ENCODE measurements at places on chromosomes 12 and 14. TPM values are rescaled to one million over a fixed set of nuclear protein-coding genes. Genes with fewer than 3 reads are reported as not detected.

The NELL2 gene
- 5.2 TPM for polyA plus RNA-seq

The PLCZ1 gene
- not detected for polyA plus RNA-seq

The SVOP gene
- not detected for polyA plus RNA-seq

The RARG gene
- 3.2 TPM for polyA plus RNA-seq

The SYT1 gene
- 3.6 TPM for polyA plus RNA-seq

The C14orf132 gene
- polyA plus RNA-seq: 4.3 TPM

DNA sequence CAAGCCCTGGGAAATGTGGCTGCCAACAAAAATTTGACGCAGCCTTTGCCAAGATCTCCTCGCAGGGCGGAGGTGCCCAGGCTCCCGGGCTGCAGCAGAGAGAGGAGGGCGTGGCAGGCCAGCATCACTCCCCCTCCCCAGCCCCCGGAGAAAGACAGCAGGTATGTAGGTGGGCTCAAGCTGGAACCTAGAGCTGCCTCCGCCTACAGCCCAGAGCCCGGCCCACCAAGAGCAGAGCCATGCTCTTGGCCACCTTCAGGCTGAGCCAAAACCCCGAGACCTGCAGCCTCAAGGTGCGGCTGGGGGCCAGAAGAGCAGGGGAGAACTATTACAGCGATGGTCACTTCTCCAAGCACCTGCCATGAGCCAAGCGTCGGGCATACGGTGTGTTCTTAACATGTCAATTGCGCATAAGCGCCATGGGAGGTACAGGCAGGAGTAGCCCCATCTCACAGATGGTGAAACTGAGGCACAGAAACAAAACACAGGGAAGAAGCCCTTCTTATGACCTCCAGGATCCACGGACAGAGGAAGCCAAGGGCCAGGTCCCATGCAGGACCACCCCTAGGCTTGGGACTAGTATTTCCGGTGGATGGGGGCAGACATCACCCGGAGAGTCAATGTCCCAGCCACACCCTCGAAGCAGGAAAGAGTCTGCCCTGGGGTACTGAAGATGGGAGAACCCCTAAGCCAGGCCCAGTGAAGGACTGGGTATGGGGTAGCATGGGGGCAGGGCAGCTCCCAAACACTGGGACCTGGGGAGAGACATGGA, 109.0 kb downstream of the NCOR2 start:
- peak overlapping the region; percentile 53 for H3K4me3 ChIP-seq
- no peak for DNase-seq
- no peaks in the 10 kb centered on the region for H3K4me1 ChIP-seq
- peaks cover 6% of the 10 kb centered on the region for H3K36me3 ChIP-seq

- no peak overlapping the region for H3K4me3 ChIP-seq
- H3K36me3 ChIP-seq: peaks cover 4% of the 10 kb centered on the region
- H3K27ac ChIP-seq: no peak overlapping the region
Observed at GRCh38 chr14:103402695-103403094, 17.5 kb downstream of the MARK3 start.

GRCh38 chr14:97328743-97329142, 531.6 kb downstream of the VRK1 start:
- no peaks in the 10 kb centered on the region for H3K4me1 ChIP-seq
- no peak overlapping the region for H3K4me3 ChIP-seq
- H3K36me3 ChIP-seq: no peaks in the 10 kb centered on the region
- H3K27ac ChIP-seq: no peak overlapping the region

GRCh38 chr12:18057051-18057450, 32.9 kb downstream of the RERGL start:
- no peaks in the 10 kb centered on the region for H3K27me3 ChIP-seq
- no peak overlapping the region for H3K4me3 ChIP-seq
- H3K27ac ChIP-seq: no peak overlapping the region
- H3K36me3 ChIP-seq: no peaks in the 10 kb centered on the region
- DNase-seq: no peak
- H3K4me1 ChIP-seq: no peaks in the 10 kb centered on the region

DNA sequence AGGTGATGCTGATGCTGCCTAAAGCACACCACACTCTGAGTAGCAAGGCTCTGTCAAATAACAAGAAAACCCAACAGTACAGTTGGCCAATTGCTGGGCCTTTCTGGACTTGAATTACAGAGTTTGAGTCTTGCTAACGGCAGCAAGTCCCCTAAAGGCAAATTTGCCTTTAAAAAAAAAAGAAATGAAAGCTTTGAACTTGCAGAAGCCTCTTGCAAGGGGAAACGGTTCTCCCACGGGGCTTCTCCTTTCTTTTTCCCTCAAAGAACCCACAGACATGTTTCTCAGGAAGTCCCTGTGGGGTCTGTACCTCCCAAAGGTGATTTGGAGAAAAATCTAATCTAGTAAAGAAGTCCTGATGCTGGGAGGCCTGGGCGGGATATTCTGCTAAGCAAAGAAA, 191.3 kb upstream of the MYL2 start:
- no peaks in the 10 kb centered on the region for H3K36me3 ChIP-seq
- H3K27ac ChIP-seq: no peak overlapping the region
- no peaks in the 10 kb centered on the region for H3K4me1 ChIP-seq
- H3K4me3 ChIP-seq: no peak overlapping the region
- no peak for DNase-seq

GRCh38 chr12:71704920-71705319, 19.0 kb downstream of the TMEM19 start:
- H3K36me3 ChIP-seq: peaks cover 5% of the 10 kb centered on the region
- DNase-seq: no peak
- H3K4me1 ChIP-seq: no peaks in the 10 kb centered on the region
- no peak overlapping the region for H3K4me3 ChIP-seq
- H3K27ac ChIP-seq: no peak overlapping the region

GRCh38 chr12:109058773-109059172, 6.4 kb downstream of the USP30 start:
- H3K36me3 ChIP-seq: peaks cover 64% of the 10 kb centered on the region
- H3K27me3 ChIP-seq: no peaks in the 10 kb centered on the region
- peaks cover 5% of the 10 kb centered on the region for H3K4me1 ChIP-seq
- no peak overlapping the region for H3K27ac ChIP-seq

- H3K27ac ChIP-seq: no peak overlapping the region
- H3K4me3 ChIP-seq: no peak overlapping the region
- no peaks in the 10 kb centered on the region for H3K4me1 ChIP-seq
- no peak for DNase-seq
- H3K36me3 ChIP-seq: no peaks in the 10 kb centered on the region
Observed at GRCh38 chr14:65686761-65687160, 274.2 kb downstream of the FUT8 start.

GRCh38 chr14:59311723-59312122, 123.3 kb downstream of the DAAM1 start:
- H3K4me1 ChIP-seq: no peaks in the 10 kb centered on the region
- H3K27me3 ChIP-seq: no peaks in the 10 kb centered on the region
- H3K27ac ChIP-seq: no peak overlapping the region
- no peaks in the 10 kb centered on the region for H3K36me3 ChIP-seq
- no peak for DNase-seq

DNA sequence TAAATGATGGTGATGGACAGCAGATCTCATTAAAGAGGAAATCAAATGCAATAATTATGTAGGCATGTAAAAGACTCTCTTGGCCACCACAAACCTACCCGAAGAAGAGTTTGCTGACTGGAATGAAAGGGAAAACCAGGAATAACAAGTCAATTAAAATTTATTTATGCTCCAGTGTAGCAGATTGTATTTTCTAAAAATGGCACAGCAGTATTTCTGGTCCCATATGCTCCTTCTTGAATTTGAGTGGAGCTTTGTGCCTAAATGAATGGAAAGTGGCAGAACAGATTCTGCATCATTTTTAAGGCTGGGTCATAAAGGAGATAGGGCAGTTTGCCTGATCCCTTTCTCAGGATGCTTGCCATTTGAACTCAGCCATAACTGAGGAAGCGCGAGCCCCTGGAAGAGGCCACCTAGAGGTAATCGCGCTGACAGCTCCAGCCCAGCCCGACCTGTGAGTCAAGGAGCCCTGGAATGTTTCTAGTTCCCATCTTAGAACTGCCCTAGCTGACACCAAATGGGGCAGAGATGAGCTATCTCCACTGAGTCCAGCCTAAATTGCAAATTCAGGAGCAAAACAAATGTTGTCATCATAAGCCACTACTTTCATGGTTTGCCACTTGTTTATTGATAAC, 229.2 kb upstream of the TMTC1 start:
- H3K4me3 ChIP-seq: no peak overlapping the region
- no peak for DNase-seq
- no peaks in the 10 kb centered on the region for H3K27me3 ChIP-seq
- no peaks in the 10 kb centered on the region for H3K36me3 ChIP-seq
- H3K27ac ChIP-seq: no peak overlapping the region

GRCh38 chr14:67239582-67239981, 1.7 kb upstream of the PALS1 start:
- H3K4me3 ChIP-seq: no peak overlapping the region
- H3K4me1 ChIP-seq: peaks cover 15% of the 10 kb centered on the region
- H3K27ac ChIP-seq: no peak overlapping the region
- no peak for DNase-seq
- no peaks in the 10 kb centered on the region for H3K27me3 ChIP-seq

DNA sequence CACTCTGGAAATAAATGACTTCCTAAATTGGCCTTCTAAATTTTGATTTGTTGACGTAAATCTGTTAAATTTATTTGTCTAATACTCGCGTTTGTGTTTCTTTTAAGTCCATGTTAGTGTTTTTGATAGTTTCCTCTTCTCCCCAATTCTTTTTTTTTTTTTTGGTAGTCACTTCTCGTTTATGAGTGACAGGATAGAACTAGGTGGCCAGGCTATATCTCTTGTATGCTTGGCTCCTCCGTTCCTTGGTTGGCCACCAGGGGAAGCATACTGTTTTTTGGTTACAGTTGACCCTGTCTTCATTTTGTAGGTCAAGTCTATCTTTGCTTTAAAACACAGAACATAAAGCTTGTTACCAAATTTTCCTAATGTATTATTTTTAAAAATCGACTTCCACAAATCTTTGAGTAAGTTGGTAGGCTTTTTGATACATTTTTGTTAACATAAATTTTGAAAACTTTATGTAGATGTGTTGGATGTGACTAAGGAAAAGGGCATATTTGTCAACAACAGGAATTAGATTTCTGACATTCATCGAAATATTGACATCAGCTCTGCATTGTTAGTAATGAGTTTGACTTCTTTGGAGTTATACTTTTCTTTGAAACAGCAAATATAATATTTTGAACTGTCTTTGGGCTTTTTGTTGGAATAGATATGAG, 2.2 kb downstream of the RCOR1 start:
- H3K4me3 ChIP-seq: peak overlapping the region; percentile 91
- peak; percentile 81 for DNase-seq
- H3K4me1 ChIP-seq: peaks cover 26% of the 10 kb centered on the region
- H3K27ac ChIP-seq: peak overlapping the region; percentile 98
- no peaks in the 10 kb centered on the region for H3K27me3 ChIP-seq
- H3K36me3 ChIP-seq: no peaks in the 10 kb centered on the region

DNA sequence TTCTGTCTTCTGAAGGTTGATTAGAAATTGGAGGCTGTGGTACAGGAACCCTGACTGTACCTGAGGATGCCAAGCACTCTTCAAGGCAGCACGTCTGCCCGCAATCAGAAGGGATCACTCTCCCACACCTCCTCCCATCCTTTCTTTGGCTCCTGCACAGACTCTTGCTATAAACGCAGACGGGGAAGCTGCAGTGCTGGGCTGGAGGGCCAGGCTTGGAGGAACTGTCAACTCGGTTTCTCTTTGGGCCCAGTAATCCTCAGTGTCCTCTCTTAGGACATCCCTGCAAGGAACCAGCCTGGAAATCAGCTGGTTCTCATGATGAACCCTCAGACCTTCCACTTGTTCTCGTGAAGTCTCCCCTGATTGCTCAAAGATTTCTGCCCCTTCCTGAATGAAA, 201.4 kb downstream of the ADGRD1 start:
- H3K27ac ChIP-seq: no peak overlapping the region
- no peaks in the 10 kb centered on the region for H3K36me3 ChIP-seq
- DNase-seq: no peak

GRCh38 chr12:1573960-1574864, 20.2 kb downstream of the FBXL14 start:
- H3K27ac ChIP-seq: no peak overlapping the region
- no peak overlapping the region for H3K4me3 ChIP-seq
- no peak for DNase-seq
- no peaks in the 10 kb centered on the region for H3K4me1 ChIP-seq

- H3K4me3 ChIP-seq: no peak overlapping the region
- H3K4me1 ChIP-seq: no peaks in the 10 kb centered on the region
- peak; percentile 36 for DNase-seq
- no peaks in the 10 kb centered on the region for H3K36me3 ChIP-seq
- no peak overlapping the region for H3K27ac ChIP-seq
Observed at GRCh38 chr12:130177635-130178242, 15.5 kb downstream of the FZD10 start.

- no peaks in the 10 kb centered on the region for H3K36me3 ChIP-seq
- H3K4me3 ChIP-seq: no peak overlapping the region
- no peak for DNase-seq
- H3K4me1 ChIP-seq: no peaks in the 10 kb centered on the region
Observed at GRCh38 chr14:55802986-55803872, 223.2 kb downstream of the KTN1 start.

DNA sequence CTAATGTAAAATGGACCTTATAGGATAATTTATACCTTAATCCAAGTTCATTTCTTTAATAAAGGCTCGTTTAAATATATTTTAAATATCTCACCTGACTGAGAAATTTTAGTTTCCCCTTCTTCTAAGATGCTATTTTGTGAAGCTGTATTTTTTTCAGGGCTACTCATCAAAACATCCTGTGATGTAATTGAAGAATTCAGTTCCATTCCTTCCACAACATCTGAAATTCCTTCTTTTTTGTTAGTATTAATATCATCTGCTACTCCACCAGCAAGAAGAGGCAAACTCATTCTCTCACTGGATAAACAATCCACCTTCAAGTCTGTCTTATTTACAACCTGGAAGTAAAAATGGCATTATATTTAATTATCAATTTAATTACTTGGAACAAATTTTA, 22.5 kb downstream of the LGALS3 start:
- H3K36me3 ChIP-seq: no peaks in the 10 kb centered on the region
- H3K4me1 ChIP-seq: no peaks in the 10 kb centered on the region
- H3K27me3 ChIP-seq: no peaks in the 10 kb centered on the region
- DNase-seq: no peak
- H3K27ac ChIP-seq: no peak overlapping the region

GRCh38 chr14:32683679-32684078, 255.0 kb upstream of the NPAS3 start:
- H3K36me3 ChIP-seq: no peaks in the 10 kb centered on the region
- H3K4me1 ChIP-seq: peaks cover 15% of the 10 kb centered on the region
- no peaks in the 10 kb centered on the region for H3K27me3 ChIP-seq
- no peak for DNase-seq

- H3K36me3 ChIP-seq: no peaks in the 10 kb centered on the region
- H3K27me3 ChIP-seq: peaks cover 14% of the 10 kb centered on the region
- no peak overlapping the region for H3K27ac ChIP-seq
Observed at GRCh38 chr12:123807002-123807401, 44.9 kb downstream of the DNAH10 start.

DNA sequence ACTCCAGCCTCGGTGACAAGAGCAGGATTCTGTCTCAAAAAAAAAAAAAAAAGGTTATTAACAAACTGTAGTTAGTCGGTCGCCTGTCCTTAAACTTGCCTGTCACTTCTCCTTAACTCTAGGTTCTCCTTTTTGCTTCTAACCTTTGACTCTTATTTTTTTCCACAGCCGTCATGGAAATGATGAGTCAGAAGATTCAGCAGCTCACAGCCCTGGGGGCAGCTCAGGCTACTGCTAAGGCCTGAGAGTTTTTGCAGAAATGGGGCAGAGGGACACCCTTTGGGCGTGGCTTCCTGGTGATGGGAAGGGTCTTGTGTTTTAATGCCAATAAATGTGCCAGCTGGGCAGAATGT, 418 bp upstream of the MYG1 start:
- peak overlapping the region; percentile 80 for H3K27ac ChIP-seq
- peak overlapping the region; percentile 70 for H3K4me3 ChIP-seq
- peaks cover 60% of the 10 kb centered on the region for H3K4me1 ChIP-seq
- DNase-seq: no peak
- H3K36me3 ChIP-seq: peaks cover 6% of the 10 kb centered on the region
- no peaks in the 10 kb centered on the region for H3K27me3 ChIP-seq

- no peak overlapping the region for H3K4me3 ChIP-seq
- no peaks in the 10 kb centered on the region for H3K4me1 ChIP-seq
- no peaks in the 10 kb centered on the region for H3K36me3 ChIP-seq
- H3K27me3 ChIP-seq: no peaks in the 10 kb centered on the region
- no peak for DNase-seq
Observed at GRCh38 chr12:64173456-64173855, 48.6 kb downstream of the KICS2 start.
